ENCODE measurements at places on chromosomes 3 and 15. TPM values are rescaled to one million over a fixed set of nuclear protein-coding genes. Genes with fewer than 3 reads are reported as not detected.
A peak's percentile ranks its signal among the peaks of the same experiment; 100 is the strongest.

DNA sequence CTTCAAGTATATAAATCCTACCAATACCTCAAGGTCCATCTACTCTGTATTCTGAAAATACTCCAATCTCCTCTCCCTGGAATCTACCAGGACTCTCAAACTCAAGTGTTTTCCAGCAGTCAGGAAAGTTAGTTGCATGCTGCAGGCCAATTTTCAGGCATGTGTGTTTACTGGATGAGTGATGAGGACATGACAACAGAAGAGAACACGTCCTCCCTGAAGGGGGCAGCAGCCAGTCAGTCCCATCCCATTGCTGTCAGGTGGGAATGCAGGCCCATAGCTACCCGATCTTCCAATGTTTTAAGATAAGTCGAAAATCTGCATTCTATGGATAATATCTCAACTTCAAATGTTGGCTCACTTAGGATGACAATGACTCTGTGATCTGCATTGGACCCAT is 496.2 kb downstream of the FHIT start:
- no peak for DNase-seq

DNA sequence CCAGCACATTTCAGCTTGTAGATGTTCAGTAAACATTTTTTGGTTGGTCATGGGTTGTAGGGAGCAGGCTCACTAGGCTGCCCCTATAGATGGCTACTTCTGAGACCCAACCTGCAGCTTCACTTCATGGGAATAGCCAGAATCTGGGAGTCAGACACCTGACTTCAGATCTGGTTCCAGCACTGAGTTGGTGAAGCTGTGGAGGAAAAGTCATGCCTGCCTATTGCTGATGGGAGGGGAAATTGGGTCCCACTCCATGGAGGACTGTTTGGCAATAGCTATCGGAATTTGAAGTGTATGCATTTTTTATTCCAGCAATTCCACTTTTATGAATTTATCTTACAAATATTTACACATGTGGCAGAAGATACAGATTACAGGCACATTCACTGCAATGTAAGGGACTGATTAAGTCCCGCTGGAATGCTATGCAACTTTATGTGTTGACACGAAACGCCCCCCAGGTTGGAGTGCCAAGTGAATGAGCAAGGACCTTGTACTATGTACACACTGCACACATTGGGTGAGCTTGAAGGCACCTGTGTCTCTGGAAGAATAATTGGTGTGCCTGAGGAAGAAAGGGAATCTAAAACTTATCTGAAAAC is 7.8 kb upstream of the CCR1 start:
- DNase-seq = no peak

DNA sequence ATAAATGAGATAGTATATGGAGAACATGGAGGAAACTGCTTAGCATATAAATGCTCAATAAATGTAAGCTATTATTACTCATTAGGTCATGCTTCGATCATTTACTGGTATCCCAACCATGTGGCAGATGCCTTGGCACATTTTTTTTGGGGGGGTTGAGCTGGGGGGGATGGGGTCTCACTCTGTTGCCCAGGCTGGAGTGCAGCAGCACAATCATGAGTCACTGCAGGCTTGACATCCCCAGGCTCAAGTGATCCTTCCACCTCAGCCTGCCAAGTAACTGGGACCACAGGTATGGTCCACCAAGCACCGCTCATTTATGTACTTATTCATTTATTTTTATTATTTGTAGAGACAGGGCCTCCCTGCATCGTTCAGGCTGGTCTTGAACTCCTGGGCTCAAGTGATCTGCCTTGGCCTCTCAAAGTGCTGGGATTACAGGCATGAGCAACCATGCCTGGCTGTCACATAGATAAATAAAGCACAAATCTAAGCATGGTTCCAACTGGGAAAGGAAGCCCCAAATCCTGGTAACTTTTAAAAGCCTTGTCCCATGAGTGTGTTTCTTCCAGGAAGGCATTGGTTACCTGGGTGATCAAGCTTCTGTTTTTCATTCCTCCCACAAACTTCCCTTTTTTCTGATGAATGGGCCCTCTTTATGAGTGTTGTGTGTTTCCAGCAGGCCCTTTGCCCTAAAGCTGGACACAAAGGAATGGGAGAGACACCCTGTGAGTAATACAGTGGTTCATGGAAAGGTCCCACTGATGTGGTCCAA is 147.4 kb upstream of the UMPS start:
- DNase-seq = no peak

GRCh38 chr3:177610686-177611633 is 413.7 kb upstream of the TBL1XR1 start:
- no peak for DNase-seq

- no peak for DNase-seq
Observed at GRCh38 chr15:98715401-98715800, 67.1 kb downstream of the IGF1R start.

- DNase-seq = peak; percentile 63
Observed at GRCh38 chr3:45647148-45647619, 42.0 kb upstream of the SACM1L start.

DNA sequence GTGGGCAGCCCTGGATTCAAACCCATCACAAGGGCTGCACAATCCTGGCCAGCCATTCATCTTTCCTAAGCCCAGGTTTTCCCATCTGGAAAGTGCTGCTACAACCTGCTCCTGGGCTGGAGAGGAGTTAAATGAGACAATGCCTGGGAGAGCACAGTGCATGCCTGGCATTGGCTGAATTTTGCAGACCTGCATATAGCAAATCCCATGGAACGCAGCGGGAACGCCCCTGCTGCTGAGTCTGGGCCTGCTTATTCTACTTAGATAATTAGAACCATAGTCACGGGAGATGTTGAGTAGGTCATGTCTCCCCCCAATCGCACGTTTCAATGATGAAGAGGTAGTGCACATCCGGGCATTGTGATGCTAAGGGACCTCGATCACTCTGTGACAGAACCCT is 46.6 kb downstream of the ABTB1 start:
- DNase-seq = no peak

- DNase-seq = peak; percentile 99
Observed at GRCh38 chr15:99123713-99124451, 19.0 kb downstream of the SYNM start.

- no peak for DNase-seq
Observed at GRCh38 chr3:17207979-17208378, 323.2 kb downstream of the PLCL2 start.

Gene EIF2A
- total RNA-seq = 124 TPM

Gene GOLGA6L7
- not detected for total RNA-seq

Measured in myocyte (in vitro differentiated cells).